ENCODE measurements at places on chromosomes 3 and 15. TPM values are rescaled to one million over a fixed set of nuclear protein-coding genes. Genes with fewer than 3 reads are reported as not detected.

DNA sequence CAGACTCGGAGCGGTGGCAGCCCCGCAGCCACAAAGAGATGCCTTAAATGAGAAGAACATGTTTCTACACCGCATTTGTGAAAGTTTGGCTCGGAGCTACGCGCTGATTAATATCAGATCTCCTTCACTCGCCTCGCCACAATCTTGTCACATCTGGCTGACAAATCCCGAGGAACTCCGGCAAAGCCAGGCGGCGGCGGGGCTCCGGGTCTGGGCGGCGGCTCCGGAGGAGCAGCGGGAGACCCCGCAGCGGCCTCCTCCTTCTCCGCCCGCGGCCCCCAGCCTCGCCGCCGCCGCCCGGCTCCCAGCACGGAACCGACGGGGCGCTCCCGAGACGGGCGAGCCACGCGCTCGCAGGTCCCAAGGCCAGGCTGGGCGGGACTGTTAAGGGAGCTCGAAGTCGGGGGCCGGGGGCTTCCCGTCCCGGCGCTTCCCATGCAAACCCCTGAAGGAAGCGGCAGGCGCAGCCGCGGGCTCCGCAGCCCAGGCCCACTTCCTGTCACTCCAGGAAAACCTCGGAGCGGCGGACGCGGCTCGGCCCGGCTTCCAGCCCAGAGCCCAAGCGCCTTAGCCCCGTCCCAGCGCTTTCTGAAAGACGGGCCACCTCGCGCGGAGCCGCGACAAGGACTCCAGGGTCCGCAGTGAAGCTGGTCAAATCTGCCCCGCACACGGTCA is 1.2 kb downstream of the BNC1 start:
- no peak for DNase-seq

DNA sequence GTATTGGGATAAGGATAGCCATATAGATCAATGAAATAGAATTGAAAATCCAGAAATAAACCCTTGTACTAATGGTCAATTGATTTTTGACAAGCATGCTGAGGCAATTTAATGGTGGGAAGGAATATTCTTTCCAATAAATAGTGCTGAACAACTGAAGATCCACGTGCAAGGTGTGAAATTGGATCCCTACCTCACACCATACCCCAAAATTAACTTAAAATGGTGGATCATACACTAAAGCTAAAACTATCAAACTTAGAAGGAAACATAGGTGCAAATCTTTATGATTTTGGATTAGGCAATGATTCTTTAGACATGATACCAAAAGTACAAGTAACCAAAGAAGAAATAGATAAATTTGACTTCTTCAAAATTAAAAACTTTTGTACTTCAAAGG is 22.1 kb upstream of the SYNM start:
- no peak for DNase-seq

RBMS3 gene
- total RNA-seq = not detected

FBN1 gene
- 0.61 TPM for total RNA-seq

GRCh38 chr3:169581633-169582032 is 81.9 kb downstream of the MECOM start:
- no peak for DNase-seq

DNA sequence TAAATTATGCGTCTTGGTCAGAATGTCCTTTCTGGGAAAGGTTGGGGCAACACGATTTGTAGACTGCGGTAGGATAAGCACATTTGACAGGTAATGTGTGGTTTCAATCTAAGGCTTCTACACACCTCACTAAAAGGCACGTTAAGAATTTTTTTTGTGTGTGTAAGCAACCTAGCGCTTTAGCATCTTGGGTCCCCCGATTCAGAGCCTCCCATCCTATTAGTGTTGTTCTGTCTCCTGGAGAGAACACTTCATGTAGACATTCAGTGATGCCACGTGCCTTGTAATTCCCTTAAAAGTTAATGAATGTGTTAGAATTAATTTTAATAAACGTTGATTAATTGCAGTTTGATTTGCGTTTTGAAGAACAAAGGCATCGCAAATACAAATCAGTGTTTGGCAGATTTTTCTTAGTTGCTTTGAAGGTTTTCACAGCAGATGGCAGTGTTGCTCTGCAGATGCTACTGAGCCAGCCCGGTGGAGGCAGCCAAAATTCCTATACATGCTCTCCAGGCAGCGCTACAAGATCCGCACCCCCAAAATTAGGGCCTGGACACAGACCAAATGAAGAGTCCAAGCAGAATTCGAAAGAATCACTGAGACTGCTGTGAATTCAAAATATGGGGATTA is 63.5 kb downstream of the OTOL1 start:
- peak; percentile 65 for DNase-seq

DNA sequence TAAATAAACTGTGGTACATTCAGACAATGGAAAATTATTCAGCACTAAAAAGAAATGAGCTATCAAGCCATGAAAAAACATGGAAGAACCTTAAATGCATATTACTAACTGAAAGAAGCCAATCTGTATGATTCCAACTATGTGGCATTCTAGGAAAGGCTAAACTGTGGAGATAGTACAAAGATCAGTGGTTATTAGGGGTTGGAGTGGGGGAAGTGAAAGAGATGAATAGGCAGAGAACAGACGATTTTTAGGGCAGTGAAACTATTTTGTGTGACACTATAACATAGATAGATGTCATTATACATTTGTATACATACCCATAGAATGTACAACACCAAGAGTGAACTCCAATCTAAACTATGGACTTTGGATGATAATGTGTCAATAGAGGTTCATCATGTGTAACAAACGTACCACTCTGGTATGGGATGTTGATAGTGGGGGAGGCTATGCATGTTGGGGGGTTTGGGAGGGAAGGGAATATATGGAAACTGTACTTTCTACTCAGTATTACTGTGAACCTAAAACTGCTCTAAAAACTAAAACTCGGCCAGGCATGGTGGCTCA is 29.0 kb downstream of the RAB27A start:
- no peak for DNase-seq

OCA2 gene
- not detected for total RNA-seq

DNA sequence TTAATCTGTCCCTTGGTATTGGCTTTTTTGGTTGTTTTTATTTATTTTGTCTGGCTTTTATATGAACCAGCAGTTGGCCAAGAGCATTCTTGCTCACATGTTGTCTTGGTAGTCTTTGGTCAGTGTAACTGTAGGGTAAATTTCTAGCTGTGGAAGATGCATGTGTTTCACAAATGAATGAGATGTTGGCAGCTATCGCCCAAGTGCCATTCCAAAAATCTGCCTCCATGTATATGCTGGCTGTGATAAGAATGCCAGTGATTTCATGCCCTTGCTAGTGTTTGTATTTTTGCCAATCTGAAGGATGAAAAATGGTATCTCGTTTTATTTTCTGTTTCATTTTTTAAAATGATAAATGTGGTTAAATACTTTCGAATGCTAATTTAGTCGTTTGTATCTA is 50.1 kb downstream of the TLNRD1 start:
- DNase-seq = no peak

GRCh38 chr3:181872887-181873286 is 161.2 kb downstream of the SOX2 start:
- no peak for DNase-seq

- DNase-seq = no peak
Observed at GRCh38 chr3:175988401-175988800, 1129.3 kb downstream of the NAALADL2 start.

- DNase-seq = no peak
Observed at GRCh38 chr3:114111060-114111770, 54.7 kb downstream of the QTRT2 start.

- no peak for DNase-seq
Observed at GRCh38 chr3:150765949-150766720, 3.2 kb upstream of the SIAH2 start.

DNA sequence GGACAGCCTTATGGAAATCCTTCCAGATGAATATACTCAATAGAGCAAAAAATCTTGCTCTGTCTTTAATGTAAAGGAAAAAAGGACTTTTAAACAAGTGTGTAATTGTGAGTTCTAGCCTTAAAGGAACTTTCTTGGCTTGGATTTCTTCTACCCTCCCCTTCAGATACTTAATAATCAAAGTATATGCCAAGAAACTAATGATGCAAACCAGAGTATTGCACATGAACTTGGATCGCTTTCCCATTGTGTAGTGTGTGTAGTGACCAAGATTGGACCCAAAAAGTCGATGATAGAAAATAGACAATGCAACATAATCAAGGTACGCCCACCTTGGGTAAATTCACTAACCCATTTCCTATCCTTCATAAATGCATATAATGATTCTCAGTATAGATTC is 123.8 kb downstream of the TIGIT start:
- DNase-seq = no peak

DNA sequence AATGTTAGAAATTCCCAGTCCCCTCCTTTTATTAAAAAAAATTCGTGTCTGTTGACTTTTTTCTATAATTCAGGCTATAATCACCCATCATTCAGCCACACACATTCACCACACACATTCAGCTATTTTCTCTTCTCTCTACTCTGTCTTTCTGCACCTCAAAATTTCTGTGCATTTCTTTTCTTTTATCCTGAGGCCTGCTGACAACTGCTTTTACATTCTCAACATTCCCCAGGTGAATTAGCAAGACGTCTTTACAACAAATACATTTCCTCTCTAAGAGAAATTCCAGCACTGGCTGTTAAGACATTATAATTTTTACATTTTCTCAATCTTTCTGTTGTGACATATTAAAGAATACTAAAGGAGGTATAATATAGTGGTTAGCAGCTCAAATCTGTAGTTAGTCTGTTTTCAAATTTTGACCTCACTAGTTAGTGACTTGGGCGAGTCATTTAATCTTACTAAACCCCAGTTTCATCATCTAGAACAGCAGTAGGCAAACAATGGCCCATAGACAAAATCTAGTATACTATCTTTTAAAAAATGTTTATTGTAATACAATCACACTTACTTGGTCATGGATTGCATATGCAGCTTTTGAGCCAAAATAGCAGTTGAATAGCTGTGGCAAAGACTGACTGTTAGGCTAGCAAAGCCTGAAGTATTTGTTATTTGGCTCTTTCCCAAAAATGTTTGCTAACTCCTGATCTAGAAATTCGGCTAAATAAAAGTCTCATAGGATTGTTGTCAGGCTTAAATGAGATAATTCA is 350.7 kb downstream of the NSUN3 start:
- no peak for DNase-seq

DNA sequence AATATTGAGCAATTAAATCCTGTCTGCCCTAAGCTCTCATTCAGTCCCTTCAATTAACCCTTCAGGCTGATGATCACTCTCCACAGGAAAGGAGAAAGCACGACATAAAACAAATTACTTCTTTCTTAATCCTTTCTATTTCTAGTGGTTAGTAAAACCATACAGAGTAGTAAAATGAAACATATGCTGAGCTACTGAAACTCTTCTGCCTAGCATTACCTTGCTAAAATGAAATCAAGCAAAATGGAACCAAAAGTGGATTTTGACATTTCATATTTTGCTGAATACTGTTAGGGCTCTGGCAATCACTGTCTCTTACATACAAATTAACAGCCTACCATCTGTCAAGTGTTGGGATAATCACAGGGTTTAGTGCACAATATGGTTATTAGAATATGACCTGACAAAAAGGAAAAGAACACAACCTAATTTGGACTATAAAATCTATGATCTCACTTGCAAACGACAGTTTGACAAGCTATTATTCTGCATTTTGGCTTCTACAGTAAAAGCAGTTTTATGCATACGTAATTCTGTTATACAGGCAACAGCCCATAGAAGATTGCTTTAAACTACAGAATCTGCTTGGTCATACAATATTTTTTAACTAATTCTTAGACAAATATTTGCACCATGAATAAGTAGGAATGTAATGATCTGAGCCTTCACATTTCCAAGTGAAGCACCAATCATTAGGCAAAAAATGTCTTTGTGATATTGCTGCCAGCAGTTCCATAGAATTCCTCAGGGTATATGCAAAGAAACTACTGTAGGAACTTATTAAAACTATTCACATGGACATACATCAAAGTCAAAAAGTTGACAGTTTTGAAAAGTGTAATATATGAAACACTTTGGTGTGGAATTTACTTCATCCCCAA is 105.0 kb downstream of the FHIT start:
- DNase-seq = no peak

GRCh38 chr3:179432451-179432850 is 18.8 kb downstream of the GNB4 start:
- DNase-seq = no peak

RTP4 gene
- total RNA-seq = 0.23 TPM

TUSC7 gene
- not detected for total RNA-seq

DNAJB8 gene
- not detected for total RNA-seq

GRCh38 chr3:179544981-179545645 is 17.6 kb upstream of the ACTL6A start:
- no peak for DNase-seq

CPNE4 gene
- not detected for total RNA-seq

CCRL2 gene
- 9.7 TPM for total RNA-seq

DNA sequence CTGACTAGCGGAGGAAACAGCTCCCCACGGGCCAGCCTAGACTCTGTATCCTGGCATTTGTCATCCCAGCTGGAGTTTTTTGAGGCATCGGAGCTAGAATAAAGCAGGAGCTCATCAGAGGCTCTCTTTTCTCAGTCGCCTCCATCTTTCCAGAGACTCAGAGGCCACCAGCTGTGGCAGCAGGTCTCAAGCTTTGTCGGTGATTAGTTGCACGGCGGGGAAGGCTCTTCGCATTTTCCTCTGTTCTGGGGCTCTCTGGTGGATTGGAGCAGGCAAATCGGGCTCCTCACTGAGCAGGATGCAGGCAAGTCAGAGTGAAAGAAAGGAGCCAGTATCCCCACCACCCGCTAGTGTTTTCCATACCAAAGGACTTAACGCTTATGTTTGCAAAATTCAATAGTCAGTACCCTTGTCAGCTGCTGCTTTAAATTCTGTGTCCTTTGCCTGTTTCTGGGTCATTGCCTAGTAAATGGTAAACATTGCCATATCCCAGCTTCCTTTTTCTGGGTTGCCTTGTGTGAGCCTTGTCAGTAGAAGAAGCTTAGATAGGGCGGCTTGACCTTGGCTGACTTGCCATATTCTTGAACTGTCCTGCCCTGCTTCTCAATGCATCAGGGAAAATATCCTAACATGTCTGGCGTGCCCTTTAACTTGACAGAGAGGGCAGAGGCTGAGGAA is 127.1 kb downstream of the PTPRG start:
- no peak for DNase-seq

- no peak for DNase-seq
Observed at GRCh38 chr15:91861223-91861622, 7.7 kb downstream of the SLCO3A1 start.

GRCh38 chr15:28930011-28930410 is 44.2 kb downstream of the APBA2 start:
- no peak for DNase-seq

DNA sequence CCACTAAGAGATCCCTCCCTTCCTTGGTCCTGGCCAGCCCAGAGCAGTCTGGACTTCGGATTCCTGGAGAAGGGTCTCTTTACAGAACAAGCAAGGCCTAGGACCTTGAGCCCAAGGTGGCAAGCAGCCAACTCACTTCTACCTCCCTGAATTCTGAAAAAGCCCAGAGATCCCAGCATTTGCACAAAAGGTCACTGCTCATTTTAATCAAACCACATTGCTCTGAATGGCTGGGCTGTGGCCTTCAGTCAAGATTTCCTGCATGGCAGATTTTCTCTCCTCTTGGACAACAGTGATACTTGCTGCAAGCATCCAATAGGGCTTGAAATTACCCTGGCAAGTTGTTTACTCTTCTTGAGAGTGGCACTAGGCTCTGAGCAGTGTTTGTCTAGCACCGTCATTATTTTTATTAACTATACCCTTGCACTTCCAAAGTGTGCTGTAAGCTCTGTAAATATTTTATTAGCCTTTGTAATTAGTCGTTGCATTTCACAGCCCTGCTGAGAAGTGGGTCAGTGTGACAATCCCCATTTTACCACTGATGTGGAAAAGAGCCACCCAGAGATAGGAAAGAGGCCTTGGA is 274.7 kb upstream of the CTNNB1 start:
- DNase-seq = no peak

- DNase-seq = no peak
Observed at GRCh38 chr15:23760024-23760423, 72.9 kb upstream of the NDN start.
